ENCODE measurements at places on chromosomes 5 and 9.

DNA sequence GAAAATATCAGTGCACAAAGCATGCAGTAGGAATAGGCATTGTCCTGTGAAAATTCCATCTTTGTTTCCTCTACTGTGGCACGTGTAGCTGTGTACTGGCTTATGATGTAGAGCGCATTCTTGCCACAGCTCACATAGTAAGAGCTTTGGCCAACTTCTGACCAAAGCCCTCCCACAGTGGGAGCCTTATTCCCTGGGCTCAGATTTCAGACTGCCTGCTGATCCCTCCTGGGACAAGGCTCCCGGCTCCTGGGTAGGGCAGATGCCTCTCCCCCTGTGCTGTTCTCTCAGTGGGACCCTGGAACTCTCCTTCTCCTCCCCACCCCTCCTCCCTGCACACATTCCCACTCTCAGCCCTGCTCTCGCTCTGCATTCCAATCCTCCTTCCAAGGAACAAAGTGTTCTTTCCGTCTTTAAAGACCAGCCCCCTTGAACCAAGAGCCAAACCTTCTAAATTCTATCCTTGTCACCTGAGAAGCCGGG is 17.5 kb downstream of the LCP2 start:
- no peak for DNase-seq

GRCh38 chr5:103428923-103429322 is 133.7 kb downstream of the NUDT12 start:
- no peak for DNase-seq

GRCh38 chr9:17280350-17281012 is 145.6 kb downstream of the CNTLN start:
- no peak for DNase-seq

DNA sequence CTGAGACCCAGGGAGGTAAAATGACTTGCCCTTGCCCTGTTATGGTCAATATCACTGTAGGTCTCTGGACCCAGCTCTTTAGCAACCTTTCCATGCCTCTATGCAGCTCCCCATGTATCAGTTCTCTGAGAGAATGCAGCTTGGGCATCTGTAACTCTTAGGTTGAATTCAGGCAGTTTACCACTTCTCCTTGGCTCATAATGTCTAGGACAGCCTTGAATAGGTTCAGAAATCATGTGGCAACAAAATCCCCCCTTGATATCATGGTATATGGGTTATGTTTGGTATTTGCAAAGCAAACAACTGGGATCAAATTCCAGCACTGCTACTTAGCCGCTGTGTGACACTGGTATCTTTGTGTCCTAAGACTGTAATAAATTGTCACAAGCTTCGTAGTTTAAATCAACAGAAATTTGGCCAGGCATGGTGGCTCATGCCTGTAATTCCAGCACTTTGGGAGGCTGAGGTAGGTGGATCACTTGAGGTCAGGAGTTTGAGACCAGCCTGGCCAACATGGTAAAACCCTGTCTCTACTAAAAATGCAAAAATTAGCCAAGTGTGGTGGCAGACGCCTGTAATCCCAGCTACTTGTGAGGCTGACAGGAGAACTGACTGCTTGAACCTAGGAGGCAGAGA is 10.7 kb upstream of the SUB1 start:
- no peak for DNase-seq

DNA sequence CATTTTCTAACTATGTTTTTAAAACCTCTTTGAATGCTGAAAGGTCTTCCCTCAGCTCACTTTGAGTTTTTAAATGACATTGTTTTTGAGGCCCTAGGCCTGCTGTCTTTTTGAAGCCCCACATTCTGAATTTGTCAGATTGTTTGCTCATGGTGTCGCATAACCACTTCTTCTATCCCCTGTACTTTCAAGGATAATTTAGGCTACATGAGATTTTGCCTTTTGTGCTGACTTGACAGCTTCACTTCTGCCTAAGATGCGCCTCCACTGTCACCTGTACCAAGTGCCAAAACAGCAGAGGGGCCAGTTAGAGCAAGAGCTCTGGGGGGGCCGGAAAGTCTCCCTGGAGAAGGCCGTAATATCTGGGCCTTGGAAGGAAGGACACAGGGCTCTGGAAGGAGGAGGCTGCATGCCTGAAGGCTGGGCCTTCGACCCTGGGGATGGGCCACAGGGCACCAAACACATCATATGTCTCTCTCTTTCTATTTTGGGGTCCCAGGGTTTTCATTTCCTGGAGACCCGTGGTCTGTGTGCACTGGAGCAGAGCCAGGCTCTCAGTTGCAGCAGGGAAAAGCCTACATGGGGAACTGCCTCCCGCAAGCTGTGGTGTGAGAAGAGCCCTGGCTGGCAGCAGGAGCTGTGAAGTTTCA is 49.1 kb downstream of the NDST1 start:
- DNase-seq: no peak

DNA sequence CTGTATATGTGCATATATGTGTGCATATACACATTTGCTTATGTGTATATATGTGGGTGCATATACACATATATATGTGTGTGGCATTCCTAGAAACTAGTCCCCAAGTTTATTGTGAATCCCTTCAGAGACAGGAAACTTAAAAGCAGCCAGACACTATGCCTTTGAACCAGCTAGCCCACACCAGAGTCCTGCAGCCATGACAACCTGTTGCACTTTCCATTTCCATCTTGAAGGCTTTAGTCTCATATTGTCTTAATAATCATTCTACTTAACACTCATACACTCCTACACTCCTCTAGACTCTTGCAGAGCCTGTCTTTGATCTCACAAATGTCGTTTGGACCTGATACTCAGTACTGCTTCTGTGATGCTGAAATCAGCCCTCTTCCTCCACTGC is 34.8 kb upstream of the CDH6 start:
- no peak for DNase-seq

GRCh38 chr5:167263185-167263584 is 1028.3 kb upstream of the WWC1 start:
- no peak for DNase-seq

- DNase-seq: peak; percentile 13
These were observed 14.4 kb upstream of the AMACR start for GRCh38 chr5:34022121-34022705.

DNA sequence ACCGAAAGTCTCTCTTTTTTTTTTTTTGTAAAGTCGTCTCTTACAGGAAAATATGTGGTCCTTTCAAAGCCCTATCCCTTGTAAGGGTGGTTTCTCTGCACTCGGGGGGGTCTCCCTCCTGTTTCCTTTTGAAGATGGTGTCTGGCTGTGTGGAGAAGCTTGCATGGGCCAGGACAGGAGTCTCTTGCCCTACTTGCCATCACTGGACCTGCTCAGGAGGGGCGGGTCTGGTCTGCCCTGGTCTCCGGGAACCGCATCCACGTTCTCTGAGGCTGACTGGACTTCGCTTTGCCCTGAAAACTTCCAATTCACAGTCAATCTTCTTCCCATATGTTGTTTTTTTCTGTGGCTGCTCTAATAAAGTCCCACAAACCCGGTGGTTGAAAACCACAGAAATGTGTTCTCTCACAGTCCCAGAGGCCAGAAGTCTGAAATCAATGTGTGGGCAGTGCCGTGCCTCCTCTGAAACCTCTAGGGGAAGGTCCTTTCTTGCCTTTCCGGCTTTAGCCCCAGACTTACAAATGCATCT is 92.9 kb upstream of the IER5L start:
- DNase-seq: no peak

- DNase-seq: no peak
These were observed 19.0 kb downstream of the PNPLA7 start for GRCh38 chr9:137531099-137531765.

GRCh38 chr5:4572311-4573100 is 567.6 kb upstream of the ADAMTS16 start:
- no peak for DNase-seq

GRCh38 chr9:31839273-31839672 is 545.2 kb upstream of the ACO1 start:
- no peak for DNase-seq

GRCh38 chr9:122806661-122807060 is 6.7 kb downstream of the OR1K1 start:
- no peak for DNase-seq
